ENCODE measurements at places on chromosomes 6 and 20.

GRCh38 chr6:34128045-34128444 lies 17.8 kb downstream of the GRM4 start:
- DNase-seq: no peak

DNA sequence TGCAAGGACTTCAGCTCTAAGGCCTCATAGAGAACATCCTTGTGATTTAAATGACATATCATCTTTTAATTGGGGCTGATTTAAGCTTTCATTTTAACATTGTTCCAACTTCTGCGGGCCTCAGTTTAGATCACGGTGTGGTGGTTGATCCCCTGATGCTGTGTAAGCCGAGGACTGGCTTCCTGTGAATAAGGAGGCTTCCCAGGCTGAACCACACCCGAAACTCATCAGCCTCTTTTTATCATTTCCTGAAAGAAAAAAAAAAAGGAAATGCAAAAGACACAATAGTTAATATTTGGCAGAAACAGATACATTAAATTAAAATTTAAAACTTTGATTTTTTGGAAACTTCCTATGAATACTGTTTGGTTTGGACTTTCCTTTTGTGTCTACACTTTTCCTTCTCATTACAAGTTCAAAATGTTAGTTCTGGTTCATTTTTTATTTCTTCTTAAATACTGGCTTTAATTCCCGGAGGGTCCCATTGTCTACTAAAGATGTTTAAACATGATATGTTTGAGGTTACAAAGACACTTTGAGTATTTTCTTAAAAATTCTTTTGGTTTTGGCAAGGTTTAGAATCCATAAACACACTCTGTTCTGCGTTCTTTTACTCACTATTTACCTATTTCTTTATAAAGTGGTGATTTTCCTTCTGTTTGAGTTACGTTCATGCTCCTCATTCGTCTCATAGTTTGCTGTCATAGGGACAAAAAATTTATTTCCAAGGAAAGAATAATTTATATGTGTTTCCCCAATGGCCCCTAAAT lies 230.0 kb upstream of the SULF2 start:
- no peak for DNase-seq

GRCh38 chr6:15739353-15739752 lies 76.5 kb upstream of the DTNBP1 start:
- no peak for DNase-seq

GRCh38 chr20:61830991-61831390 lies 234.7 kb downstream of the TAF4 start:
- no peak for DNase-seq

GRCh38 chr6:155313602-155314091 lies 637 bp downstream of the TFB1M start:
- no peak for DNase-seq

DNA sequence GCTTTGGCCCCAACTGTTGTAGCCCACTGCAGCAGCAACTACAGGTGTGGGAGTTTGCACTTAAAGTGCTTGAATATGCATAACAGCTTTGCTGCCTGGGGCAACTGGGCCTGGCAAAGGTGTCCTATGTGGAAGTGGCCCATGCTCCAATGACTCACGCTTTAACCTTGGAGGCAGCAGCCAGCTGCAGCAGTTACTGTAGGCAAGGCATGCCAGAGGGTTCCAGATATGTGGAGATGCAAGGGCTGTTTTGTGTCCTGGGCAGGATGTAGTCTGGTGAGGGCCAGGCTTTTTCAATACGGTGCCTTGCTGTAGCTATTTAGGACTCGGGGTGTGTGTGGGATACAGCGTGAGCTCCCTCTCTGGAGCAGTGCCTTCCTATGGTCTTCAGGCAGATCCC lies 150.3 kb downstream of the NKAIN2 start:
- no peak for DNase-seq

DNA sequence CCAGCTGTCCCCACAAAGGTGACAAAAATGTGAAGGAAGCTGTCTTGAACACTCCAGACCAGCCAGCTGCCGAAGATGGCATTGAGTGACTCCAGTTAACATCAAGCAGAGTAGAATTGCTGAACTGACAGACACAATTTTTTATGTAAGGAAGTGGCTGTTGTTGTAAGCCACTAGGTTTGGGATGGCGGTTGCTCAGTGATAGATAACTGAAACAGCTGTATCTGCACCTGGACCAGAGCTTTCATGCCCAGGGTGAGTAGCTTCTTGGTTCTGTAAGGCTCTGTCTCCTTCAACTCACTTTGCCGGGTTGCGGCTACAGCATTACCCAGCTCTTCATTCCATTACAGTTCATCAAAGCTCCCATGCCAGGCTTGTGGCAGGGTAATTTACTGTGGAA lies 49.7 kb upstream of the DDR1 start:
- no peak for DNase-seq

DNA sequence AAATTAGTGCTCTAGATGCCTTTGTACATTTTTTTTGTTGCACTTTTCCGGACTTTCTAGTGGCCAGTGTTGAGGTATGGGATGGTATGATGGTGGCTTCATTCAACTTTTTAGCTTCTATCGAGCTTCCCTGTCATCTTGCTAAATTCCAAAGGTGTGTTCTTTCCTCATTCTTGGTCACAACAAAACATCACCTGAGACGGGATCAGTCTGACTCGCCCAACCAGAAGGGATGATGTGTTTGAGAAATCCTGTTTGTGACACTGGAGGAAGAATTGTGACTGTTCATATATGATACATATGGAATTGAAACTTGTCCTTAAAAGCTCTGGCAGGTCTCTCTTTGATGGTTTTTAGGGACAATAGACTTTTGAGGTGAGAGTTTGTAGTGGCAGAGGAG lies 33.8 kb downstream of the KCNS1 start:
- DNase-seq: no peak

- no peak for DNase-seq
These were observed 337.6 kb upstream of the HSF2 start for GRCh38 chr6:122061855-122062254.

- DNase-seq: no peak
These were observed 316.9 kb downstream of the QKI start for GRCh38 chr6:163731215-163732013.

DNA sequence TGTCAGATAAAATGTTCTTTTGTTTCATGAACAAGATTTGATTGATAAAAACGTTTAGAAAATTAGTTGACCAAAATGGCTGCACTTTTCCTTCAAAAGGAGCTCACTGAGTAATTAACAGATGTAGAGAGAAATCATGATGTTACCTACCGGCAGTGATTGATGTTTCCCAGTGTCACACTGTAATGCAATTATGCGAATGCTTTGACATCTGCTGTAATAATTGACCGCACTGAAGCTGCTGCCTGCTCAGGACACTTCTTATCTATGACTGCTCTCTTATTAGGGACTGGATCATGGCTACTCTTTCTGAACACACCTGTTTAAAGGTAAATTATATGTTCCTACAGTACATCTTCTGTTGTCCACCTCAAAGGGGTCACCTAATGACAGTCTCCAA lies 94.6 kb downstream of the GPR63 start:
- no peak for DNase-seq

DNA sequence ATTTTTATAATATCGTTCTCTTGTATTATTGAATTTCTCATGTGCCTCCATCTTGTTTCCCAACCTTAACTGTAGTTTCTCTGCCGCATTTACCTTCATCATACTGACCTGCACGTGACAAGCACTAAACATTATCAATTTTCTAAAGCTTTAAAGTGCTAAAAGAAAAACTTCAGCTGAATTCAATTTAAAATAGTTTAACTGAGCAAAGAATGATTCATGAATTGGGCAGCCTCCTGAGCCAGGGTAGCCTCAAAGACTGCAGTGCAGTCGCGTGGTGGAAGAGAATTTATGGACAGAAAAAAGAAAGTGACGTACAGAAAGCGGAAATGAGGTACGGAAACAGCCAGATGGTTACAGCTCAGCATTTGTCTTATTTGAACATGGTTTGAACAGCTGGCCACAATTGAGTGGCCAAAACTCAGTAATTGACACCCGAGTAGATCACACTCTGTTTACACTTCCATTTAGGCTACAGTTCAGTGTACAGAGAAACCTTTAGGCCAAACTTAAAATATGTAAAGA lies 4.2 kb upstream of the ZDHHC14 start:
- DNase-seq: no peak

GRCh38 chr20:50284811-50285375 lies 94.3 kb downstream of the CEBPB start:
- no peak for DNase-seq
